ENCODE measurements at places on chromosomes 13 and 19. TPM values are rescaled to one million over a fixed set of nuclear protein-coding genes. Genes with fewer than 3 reads are reported as not detected.

DNA sequence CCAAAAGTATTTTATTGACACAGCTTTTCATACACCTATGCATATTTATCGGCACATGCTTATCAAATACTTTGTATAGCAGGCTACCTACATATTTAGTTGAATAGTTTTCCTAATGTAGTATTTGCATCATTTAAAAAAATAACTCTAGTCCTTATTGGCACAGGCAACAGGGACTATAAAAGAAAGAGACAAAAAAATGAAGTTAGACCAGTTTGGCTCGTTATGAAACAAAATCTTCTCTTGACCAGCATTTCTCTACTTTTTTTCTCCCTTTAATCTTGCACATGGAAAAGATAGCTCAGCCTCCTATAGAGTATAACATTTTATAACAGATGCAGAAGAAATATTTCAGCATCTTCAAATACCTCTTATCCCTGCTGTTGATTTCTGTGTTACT, 794.8 kb upstream of the MIR17HG start:
- DNase-seq, result peak; percentile 26

GRCh38 chr19:31553846-31554215, 204.6 kb upstream of the TSHZ3 start:
- no peak for DNase-seq

DNA sequence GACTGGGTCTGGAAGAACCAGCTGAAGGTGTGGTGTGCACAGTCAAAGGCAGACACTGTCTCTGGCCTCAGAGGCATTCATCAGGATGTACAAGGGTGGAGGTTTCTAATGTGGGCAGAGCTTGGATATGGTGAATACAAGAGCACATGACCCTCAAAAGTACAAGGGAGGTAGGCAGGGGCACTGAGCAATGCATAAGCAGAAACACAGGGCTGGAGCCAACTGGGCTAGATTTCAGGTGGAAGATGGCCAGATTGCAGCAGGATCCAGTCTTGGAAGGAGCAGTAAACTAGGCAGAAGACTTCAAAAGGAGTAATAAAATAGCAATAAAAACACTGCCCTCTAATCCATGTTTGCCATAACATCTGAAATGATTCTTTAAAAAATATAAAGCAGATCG, 417.1 kb downstream of the OLFM4 start:
- no peak for DNase-seq

DNA sequence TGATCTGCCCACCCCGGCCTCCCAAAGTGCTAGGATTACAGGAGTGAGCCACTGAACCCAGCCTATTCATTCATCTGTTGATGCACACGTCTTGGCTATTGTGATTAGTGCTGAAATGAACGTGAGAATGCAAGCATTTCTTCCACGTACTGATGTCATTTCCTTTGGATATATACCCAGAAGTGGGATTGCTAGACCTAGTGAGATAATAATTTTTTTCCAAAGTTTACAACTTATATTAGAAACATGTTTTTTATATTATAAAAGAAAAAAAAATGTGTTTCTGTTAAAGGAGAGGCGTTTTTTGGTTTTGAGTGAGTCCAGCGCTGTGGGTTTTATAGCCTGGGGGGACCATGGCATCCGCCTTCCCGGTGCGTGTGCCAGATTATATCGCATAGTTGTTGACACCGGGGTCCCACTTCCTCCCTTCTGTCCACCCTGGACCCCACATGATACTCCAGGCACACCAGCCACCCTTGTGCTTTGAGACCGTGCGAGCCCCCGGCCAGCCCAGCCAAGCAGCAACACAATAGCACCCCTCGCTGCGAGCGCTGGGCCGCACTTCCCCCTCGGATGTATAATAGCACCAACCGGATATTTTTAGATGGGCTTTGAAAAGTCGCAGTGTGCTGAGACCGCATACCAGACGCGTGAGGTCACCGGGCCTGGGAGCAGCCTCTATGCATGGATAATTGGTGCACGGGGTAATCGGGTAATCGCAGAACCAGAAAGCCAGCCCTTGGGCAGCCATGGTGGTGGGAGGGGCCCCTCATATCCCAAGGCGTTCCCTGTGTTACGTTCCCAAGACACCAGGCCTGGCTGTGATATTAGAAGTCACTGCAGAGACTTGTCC, 59.6 kb downstream of the MYO9B start:
- DNase-seq, result peak; percentile 83

DNA sequence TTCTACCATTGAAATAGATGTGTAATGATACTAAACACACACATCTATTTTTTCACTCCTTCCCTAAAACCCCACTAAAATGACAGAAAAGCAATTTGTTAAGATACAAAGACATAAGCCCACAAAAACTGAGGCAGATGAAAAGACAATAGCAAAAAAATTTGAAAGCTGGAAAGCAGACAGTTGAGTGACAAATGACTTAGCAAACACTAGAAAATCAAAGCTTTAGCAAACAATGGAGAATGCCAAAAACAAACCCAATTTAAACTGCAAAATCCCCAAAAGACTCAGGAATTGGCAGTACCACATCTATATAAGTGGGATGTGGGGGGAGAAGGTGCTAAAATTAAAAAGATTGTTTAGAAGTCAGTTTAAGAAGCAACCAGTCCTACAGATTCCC, 9.5 kb downstream of the TSC22D1 start:
- no peak for DNase-seq

DNA sequence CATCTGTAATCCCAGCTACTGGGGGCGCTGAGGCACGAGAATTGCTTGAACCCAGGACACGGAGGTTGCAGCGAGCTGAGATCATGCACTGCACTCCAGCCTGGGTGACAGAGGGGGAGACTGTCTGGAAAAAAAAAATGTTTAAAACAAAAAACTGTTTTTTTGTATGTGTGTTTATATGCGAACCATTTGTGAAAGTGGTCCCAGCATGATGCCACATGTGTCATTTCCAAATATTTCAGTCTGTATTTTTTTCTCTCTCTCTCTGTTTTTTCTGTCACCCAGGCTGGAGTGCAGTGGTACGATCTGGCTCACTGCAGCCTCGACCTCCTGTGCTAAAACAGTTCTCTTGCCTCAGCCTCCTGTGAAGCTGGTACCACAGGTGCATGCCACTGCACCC, 37.4 kb downstream of the SAE1 start:
- DNase-seq, result no peak

ZNF578 gene
- 1.1 TPM for total RNA-seq

TMEM238 gene
- 1.5 TPM for total RNA-seq

Data from foreskin keratinocyte (primary cell).